ENCODE measurements at places on chromosomes 6 and 20.

GRCh38 chr6:28351087-28351486 lies 1.3 kb downstream of the ZKSCAN3 start:
- DNase-seq = no peak

DNA sequence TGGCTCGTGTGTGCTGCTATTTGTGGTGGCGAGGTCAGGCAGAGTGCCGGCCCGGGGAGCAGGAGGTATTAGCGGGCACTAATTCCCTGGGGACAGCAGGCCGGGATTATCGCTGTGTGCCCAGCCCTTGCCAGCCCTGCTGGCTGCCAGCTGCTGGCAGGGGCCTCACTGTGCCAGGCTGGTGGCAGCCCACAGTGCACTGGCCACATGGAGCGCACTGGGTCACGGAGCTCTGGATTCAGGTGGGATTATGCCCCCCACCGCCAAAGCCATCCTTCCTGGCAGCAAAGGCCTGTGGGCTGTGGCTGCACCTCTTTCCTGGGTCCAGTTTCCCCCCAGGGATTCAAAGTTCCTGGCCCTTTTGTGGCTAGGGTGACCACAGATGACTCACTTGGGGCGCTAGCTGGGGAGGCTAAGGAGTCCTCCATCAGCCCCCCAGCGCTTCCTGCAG lies 59.7 kb downstream of the YTHDF1 start:
- DNase-seq = no peak

DNA sequence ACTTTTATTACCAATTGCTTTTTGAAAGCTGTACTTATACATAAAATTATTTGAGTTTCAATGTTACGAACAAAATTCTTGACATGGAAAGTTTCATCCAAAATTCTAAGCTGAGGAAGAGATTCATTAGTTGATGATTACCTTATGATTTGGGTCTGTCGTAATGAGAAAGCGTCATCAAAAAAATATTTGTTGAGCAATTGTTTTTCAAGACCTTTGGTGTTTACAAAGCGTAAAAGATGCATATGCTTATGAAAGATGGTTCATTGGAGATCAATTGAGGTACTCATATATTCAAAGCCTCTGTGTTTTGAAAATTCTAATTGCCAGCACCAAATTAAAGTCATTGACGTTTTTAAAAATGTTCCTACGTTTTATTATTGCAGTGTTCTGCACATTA lies 110.5 kb upstream of the DOK5 start:
- no peak for DNase-seq

GRCh38 chr20:47244451-47244850 lies 112.0 kb downstream of the ZMYND8 start:
- DNase-seq = no peak

GRCh38 chr20:48849779-48850178 lies 22.0 kb upstream of the PREX1 start:
- DNase-seq = no peak

GRCh38 chr20:60108397-60108796 lies 150.2 kb downstream of the CDH26 start:
- DNase-seq = no peak

- DNase-seq = no peak
Measured at GRCh38 chr6:89910902-89911240, 16.6 kb downstream of the GJA10 start.
